ENCODE measurements at places on chromosomes 5 and 9. TPM values are rescaled to one million over a fixed set of nuclear protein-coding genes. Genes with fewer than 3 reads are reported as not detected.

PLCXD3 gene
- 0.58 TPM for total RNA-seq

GM2A gene
- total RNA-seq, result 19.0 TPM

SHROOM1 gene
- total RNA-seq, result 53.4 TPM

ANKRD20A1 gene
- 6.9 TPM for total RNA-seq

ARRDC1 gene
- total RNA-seq, result 89.5 TPM

GNA14 gene
- total RNA-seq, result 12.3 TPM

SPATA9 gene
- total RNA-seq, result 0.49 TPM

PCA3 gene
- total RNA-seq, result not detected

PDE4D gene
- 67.8 TPM for total RNA-seq

ADAMTS16 gene
- 0.31 TPM for total RNA-seq

LRRTM2 gene
- total RNA-seq, result 0.67 TPM

CDH6 gene
- 1.1 TPM for total RNA-seq

BHMT gene
- total RNA-seq, result 0.28 TPM

PAEP gene
- total RNA-seq, result not detected

ZNF366 gene
- 1.0 TPM for total RNA-seq

TNC gene
- total RNA-seq, result 3.0 TPM

FOXD4L3 gene
- total RNA-seq, result not detected

SQSTM1 gene
- 355 TPM for total RNA-seq

SLC46A2 gene
- not detected for total RNA-seq

HSD17B3 gene
- 0.87 TPM for total RNA-seq

ESM1 gene
- total RNA-seq, result not detected

PCDHB10 gene
- total RNA-seq, result 0.40 TPM

AHRR gene
- total RNA-seq, result 3.3 TPM

GTF3C4 gene
- total RNA-seq, result 10.8 TPM

IL5 gene
- not detected for total RNA-seq

LPAR1 gene
- 25.7 TPM for total RNA-seq

LRRC14B gene
- not detected for total RNA-seq

SLC9A3 gene
- 78.1 TPM for total RNA-seq

SLC23A1 gene
- 5.9 TPM for total RNA-seq

STC2 gene
- total RNA-seq, result 1.7 TPM

GBA2 gene
- total RNA-seq, result 179 TPM

ANKRD31 gene
- 0.11 TPM for total RNA-seq

CDC20B gene
- not detected for total RNA-seq

ISL1 gene
- 1.9 TPM for total RNA-seq

All from left colon (tissue), 2 donors.